ENCODE measurements at places on chromosomes 12 and 14.

DNA sequence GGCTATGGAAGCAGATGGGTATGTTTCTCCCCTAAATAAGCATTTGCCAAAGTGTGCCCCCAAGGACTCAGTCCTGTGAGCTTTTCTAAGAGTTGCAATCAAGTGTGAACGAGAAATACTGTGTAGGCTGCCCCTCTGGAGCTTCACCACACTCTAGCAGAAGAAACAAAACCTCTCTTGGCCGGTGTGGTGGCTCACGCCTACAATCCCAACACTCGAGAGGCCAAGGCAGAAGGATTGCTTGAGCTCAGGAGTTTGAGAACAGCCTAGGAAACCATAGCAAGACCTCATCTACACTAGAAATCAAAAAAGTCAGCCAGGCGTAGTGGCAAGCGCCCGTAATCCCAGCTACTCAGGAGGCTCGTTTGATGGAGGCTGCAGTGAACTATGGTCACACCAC, 9.8 kb downstream of the VPS37B start:
- DNase-seq, result no peak

GRCh38 chr12:48811437-48812090, 6.7 kb upstream of the CACNB3 start:
- no peak for DNase-seq

GRCh38 chr12:132460571-132460970, 29.4 kb upstream of the FBRSL1 start:
- DNase-seq, result no peak

DNA sequence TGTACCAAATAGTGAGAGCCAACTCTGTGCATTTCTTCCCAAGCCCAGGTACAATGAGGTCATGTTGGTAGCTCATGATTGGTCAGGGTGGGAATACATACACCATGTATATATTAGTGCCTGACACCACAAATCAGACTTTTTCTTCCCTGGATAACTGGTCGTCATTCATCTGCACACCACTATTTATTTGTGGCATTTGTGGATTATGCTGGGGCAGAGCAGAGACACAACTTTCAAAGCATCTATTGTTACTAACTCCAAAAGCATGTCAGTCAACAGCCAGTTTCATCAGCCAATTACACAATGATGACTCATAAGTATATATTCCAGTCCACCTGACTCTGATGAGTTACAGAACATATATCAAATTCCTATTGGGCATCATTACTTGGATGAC, 181.7 kb downstream of the ADAMTS20 start:
- no peak for DNase-seq

DNA sequence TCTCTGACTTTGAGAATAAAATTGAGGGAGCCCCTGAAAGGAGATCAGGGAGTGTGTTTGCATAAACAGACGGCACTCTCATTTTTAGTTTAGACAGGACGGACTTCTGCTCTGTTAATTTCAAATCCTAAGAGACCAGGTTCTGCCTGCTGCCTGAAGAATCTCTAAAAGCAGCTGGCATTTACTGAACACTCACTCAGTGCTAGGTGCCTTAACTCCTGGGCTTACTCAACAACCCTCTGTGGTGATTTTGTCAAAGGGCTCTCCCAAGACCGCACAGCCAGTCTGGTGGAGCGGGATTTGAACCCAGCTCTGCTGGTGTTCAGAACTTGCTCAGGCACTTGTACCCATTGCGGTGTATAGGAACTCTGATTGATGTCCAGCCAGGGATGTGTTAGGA, 2.2 kb downstream of the ORAI1 start:
- no peak for DNase-seq

GRCh38 chr12:5379749-5380496, 52.0 kb upstream of the NTF3 start:
- no peak for DNase-seq

DNA sequence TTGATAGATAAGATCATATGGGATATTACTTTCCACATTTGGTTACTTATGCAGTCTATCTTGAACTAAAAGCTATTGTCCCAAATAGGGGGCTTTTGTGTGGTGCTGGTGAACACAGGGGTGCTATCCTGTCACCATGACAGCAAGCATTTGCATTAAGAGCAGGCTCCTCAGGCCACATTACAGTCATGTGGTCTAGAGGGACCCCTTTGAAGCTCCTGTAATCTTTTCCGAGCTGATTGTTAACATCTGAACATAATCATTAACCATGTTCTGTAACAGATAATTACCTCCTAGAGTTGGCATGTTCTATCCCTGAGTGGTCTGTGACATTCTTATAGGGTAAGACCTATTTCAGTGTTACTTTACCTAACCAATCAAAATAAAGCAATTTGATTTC, 178.8 kb downstream of the KTN1 start:
- DNase-seq, result no peak

- DNase-seq, result no peak
Observed at GRCh38 chr12:52351196-52352059, 15.9 kb downstream of the KRT85 start.

GRCh38 chr12:110858848-110859247, 12.1 kb downstream of the CCDC63 start:
- DNase-seq, result no peak

- DNase-seq, result no peak
Observed at GRCh38 chr14:88079624-88080023, 74.7 kb downstream of the GPR65 start.

DNA sequence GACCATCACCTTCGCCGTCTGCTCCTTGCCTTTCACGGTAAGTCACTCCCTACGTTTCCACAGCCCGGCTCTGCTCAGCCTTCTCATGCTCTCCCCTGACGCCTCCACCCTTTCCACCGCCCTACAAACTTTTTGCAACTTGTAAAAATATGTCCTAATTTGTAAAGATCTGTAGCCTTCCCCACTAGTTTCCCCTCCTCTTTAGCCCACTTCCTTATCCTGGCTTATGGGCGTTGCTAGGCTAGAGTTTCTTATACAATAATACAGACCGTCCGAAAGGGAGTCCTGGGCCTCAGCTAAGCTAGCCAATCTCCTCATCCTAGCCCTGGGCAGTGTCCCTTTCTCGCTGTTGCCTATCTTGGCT, 1.2 kb downstream of the PTGER2 start:
- no peak for DNase-seq

Data from activated T-cell treated with anti-CD3 and anti-CD28 coated beads for 48 hours (primary cell).